CD4-positive, alpha-beta T cell treated with Interleukin-17A for 4 hours (primary cell): ENCODE measurements at places on chromosomes 12 and 14.

DNA sequence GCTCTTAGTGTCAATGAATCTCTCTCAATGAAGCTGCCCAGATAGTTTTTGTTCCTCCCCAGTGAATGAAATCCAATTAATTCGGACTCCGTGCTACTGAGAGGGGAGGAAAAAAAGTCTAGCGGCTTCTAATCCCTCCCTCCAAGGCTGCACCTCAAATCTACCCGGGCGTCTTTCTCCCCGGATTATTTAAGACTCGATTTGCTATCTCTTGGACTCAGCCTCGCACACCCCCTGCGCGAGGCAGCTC is 134 bp downstream of the DUSP6 start:
- DNase-seq, result no peak

DNA sequence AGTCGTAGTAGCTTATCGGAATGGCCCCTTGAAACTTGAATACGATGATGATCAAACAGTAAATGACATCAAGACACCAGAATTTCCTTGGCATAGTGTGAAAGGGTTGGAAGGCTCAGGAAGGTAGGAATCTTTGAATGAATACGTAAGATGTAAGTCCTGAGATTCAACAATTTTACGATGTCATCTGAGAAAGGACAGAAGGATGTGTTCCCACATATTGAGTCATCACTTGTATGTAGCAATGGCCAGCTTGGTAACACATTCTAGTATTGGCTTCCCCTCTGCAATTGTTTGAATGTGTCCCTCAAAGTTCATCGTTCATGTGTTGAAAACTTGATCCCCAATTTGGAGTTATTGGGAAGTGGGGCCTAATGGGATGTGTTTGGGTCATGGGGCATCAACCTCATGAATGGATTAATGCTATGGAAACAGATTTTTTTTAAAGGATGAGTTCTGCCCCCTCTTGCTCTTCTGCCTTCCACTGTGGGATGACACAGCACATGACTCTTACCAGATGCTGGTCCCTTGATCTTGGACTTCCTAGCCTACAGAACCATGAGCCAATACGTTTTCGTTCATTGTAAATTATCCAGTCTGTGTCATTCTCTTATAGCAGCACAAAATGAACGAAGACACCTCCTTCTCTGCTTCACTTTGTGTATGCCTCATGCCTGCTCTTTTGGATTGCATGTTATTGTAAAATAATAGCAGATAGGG is 284.6 kb downstream of the BCAT1 start:
- DNase-seq, result no peak

DNA sequence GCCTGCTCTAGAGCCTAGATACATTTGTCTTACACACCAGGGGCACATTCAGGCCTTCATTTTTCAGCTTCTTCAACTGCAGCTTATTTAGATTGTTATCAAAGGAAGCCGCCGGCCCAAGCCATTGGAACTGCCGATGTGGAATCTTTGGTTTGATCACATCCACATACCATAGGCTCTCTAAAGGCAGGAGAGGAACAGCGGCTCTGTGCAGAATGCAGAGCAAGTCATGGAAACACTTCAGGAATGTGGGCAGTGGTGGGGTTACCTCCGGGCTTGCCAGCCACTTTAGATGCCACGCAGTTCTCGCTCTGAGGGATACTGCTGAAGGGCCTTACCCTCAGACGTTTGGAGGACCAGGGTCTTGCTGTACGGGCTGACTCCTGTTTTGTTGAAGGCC is 53.4 kb upstream of the PYGL start:
- DNase-seq, result no peak

GRCh38 chr14:77603654-77604255 is 12.7 kb downstream of the SPTLC2 start:
- peak; percentile 10 for DNase-seq

GRCh38 chr12:107365703-107366102 is 272.4 kb upstream of the CRY1 start:
- DNase-seq, result no peak

DNA sequence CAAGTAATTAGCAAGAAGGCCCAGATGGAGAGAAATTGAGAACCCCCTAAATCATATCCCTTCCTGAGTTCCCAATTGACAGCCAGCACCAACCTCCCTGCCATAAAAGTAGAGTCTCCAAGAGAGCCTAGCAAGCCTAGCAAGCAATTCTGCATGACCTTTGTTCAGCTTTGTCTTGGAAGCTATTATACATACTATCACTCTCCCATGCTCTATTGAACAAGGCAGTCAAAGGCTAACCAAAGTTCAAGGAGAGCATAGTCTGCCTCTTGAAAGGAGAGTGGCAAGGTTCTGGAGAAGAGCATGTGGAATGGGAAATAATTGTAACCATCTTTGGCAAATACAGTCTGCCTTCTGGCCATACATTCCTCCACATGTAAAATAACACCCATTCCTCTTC is 7.8 kb downstream of the ACOT4 start:
- DNase-seq, result no peak

DNA sequence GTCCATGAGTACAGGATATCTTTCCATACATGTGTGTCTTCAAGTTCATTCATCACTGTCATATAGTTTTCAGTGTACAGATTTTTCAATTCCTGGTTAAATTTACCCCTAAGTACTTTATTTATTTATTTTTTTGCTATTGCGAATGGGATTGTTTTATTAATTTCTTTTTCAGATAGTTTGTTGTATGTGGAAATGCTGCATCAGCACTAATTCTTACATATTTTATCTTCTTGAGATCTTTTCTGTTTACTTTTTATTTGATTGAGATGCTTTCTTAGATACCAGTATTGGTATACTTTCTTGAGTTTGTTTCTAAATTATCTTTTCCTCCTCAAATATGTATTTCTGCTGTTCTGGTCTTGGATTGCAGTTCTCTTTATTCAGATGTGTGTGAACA is 148.9 kb downstream of the RGS6 start:
- DNase-seq, result no peak

DNA sequence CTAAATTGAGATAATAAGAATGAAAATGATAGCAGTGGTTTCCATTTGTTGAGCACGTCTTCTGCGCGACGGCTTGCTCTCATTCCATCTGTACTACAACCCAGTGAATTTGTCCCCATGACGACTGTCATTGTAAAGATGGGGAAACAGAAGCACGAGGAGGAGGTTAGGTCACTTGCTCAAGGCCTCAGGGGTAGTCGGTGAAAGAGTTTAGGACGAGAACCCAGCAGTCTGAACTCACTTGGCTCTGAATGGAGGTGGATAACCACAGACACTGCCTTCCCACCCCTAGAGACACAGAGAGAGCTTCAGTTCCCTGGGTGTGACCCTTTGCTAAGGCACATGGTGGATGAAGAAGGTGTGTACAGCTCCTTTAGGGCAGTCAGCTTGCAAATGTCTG is 30.9 kb upstream of the PLEKHG3 start:
- DNase-seq, result no peak

- DNase-seq, result no peak
These were observed 154.9 kb downstream of the MED13L start for GRCh38 chr12:116122628-116123027.

DNA sequence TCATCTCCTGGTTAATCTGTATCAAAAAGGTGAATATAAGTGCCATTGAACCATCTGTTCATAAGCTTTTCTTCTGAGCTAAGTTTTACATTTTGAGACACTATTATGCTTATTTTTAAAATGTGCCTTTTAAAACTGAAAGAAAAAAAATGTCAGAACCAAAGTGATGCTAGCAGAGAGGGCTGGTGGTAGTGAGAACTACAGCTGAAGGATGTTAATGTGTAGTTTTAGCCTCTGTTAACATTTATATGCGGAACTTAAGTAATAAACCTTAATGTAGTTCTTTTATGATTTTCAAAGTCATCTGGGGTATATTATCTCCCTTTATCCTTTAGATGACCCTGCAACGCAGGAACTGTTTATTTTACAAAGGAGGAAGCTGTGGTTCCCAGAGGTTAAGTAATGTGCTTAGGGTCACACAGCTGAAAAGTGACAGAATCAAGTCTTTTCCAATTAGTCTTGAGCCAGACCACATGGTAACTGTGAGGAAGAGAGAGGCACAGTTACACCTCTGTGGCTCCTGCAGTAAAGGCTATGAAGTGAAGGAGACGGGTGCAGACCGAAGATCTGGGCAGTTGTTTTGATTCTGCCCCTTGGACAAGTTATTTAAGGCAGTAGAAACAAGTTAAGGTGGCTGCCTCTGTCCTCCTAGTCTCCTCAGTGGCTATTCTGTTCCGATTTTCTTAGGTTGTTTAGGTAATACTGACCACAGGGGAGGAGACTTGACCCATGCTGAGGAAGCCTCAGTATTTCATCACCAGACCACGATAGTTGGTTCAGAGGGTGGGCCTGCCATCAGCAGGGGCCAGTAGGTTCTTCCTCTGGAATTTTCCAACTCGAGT is 23.9 kb downstream of the GNG2 start:
- DNase-seq, result no peak

DNA sequence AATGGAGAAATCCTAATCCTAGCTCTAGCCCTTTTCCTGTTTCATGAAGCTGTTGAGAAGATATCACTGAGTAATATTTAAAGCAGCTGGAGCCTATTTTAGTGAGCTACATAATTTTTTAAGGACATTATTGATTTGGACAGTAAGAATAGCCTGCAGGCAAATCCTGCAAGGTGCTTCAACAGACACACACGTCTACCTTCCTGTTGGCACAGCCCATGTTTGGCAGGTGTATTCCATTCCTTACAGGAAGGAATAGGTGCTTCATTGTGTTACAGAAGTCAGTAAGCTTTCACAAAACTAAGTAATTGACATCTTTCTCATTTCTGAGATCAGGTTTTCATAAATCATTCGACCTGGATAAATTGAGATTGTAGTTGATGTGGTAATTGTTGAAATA is 50.6 kb downstream of the FOXA1 start:
- no peak for DNase-seq

GRCh38 chr12:126768517-126768916 is 1498.5 kb upstream of the TMEM132C start:
- no peak for DNase-seq

GRCh38 chr12:95739561-95740313 is 50.8 kb downstream of the NTN4 start:
- DNase-seq, result no peak

- no peak for DNase-seq
These were observed 27.5 kb downstream of the TECPR2 start for GRCh38 chr14:102390064-102390855.

- DNase-seq, result no peak
These were observed 5.7 kb upstream of the SLC35F4 start for GRCh38 chr14:57871459-57872080.

GRCh38 chr14:64856529-64857445 is 22.9 kb downstream of the SPTB start:
- no peak for DNase-seq

DNA sequence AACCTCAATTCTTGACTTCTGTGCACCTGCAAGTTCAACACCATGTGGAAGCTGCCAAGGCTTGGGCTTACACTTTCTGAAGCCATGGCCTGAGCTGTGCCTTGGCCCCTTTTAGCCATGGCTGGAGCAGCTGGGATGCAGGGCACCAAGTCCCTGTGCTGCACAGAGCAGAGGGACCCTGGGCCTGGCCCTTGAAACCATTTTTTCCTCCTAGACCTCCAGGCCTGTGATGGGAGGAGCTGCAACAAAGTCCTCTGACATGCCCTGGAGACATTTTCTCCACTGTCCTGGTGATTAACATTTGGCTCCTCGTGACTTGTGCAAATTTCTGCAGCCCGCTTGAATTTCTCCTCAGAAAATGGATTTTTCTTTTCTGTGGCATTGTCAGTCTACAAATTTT is 132.4 kb downstream of the TPH2 start:
- no peak for DNase-seq

- no peak for DNase-seq
These were observed 2.8 kb downstream of the TMEM179 start for GRCh38 chr14:104601786-104602185.

DNA sequence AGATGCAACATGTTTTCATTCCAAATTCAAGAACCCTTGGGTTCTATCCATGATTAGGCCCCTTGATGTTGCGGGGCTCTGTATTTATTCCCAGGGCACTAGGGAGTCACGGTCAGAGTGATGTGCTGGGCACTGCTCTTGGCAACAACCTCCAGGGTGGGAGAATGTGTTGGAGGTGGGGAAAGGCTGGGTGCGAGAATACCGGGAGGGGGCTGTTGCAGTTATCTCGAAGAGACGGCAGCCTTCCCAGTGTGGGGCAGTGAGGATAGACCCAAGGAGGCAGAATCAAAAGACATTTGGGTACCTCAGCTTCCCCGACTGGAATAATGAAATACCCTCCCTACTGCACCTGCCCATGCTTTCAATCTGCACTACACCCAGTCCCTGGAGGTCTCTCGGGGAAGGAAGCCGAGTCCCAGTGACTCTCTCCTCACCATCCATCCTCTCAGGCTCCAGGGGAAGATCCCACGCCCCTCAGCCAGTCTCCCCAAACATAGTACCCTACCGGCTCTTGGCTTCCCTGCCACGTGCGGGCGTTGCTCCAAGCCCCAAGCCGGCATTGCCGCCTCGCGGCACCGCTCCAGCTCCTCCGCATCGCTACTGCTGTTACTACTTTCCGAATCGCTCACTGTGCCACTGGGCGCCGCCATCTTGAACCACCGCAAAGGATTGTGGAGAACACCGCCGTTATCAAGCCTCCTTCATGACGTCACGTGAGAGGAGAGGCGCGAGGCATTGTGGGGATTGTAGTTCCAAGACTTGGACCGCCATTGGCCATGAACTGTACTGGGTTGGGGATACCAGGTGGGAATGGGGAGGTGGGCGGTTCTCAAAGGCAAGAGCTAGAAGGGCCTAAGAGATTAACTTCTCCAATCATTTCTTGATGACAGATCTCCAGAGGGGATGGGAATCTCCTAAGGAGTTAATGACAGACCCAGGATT is at the start of gene C12orf43:
TSS of gene C12orf43 (minus strand) at position 663 of the 942 bp plus-strand sequence. CDS start at position 650, 13 bp downstream.
- DNase-seq, result peak; percentile 90

DNA sequence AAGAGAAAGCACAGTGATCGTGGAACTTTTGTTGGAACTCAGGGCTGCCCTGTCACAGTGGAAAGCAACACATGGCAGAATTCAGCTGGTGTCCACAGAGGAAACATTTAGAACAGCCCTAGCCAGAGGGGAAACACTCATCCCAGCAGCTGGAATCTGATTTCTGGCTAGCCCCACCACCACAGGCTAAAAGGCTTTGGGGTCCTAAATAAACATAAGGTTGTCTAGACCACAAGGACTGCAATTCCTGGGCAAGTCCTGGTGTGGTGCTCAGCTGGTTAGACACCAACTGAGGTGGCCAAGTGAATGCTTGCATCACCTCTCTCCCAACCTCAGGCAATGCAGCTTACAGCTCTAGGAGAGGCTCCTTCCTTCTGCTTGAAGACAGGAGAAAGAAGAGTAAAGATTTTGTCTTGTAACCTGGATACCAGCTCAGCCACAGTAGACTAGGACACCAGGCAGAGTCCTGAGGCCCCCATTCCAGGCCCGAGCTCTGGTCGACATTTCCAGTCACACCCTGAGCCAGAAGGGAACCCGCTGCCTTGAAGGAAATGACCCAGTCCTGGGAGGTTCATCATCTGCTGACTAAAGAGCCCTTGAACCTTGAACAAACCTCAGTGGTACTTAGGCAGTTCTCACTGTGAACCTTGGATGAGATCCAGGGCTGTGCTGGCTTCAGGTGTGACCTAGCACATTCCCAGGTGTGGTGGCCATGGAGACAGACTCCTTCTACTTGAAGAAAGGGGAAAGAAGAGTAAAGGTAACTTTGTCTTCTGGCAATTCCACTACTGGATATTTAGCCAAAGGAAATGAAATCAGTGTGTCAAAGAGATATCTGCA is 85.4 kb upstream of the PLXNC1 start:
- no peak for DNase-seq
